Aorta (tissue), 5 donors: ENCODE measurements at places on chromosomes 12 and 14. TPM values are rescaled to one million over a fixed set of nuclear protein-coding genes. Genes with fewer than 3 reads are reported as not detected.

DNA sequence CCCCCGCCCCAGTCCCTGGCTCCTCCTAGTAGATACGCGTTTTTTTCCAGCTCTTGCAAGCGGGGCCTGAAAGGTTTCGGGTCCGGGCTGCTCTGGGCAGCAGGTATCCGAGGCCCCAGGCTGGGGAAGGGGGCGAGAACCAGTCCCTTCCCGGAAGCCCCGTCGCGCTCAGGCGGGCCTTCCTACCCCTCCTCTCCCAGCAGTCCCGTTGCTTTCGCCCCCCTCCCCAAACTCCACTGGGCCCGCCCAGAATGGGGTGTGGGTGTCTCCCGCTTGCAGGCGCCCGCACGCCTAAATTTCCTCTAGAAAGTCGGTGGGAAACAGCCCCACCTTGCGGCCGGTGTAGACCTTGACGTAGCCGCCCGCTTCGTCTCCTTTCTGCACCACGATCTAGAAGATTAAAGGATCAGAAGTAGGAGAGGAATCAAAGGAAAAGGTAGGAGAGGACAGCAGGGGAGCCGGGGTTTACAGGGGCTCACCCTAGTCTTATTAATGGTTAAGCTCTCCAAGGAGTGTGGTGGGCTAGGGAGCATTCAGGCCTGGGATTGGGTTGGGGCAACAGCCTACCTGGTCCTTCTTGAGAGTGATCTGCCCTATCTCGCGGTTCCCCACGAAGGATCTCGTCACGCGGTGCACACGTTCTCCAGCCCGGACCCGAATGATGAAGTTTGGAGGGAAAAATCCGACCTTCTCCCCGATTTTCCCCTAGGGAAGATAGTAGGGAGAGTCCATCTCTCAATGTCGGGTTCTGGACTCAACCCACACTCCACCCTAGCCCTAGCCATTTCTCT lies 7.3 kb downstream of the STAC3 start:
- peak; percentile 95 for DNase-seq

TTC9 gene
- 2.7 TPM for total RNA-seq

- DNase-seq, result no peak
These were observed 6.7 kb downstream of the KRT81 start for GRCh38 chr12:52284562-52285171.

- DNase-seq, result no peak
These were observed 2.4 kb downstream of the VSX2 start for GRCh38 chr14:74241652-74242017.

SLC10A1 gene
- total RNA-seq, result not detected
